CD4-positive, alpha-beta T cell treated with Interleukin-17A for 1 hour (primary cell): ENCODE measurements at places on chromosomes 13 and 19.
A peak's percentile ranks its signal among the peaks of the same experiment; 100 is the strongest.

- DNase-seq, result peak; percentile 52
Measured at GRCh38 chr19:55383279-55384130, 587 bp downstream of the TMEM238 start.

DNA sequence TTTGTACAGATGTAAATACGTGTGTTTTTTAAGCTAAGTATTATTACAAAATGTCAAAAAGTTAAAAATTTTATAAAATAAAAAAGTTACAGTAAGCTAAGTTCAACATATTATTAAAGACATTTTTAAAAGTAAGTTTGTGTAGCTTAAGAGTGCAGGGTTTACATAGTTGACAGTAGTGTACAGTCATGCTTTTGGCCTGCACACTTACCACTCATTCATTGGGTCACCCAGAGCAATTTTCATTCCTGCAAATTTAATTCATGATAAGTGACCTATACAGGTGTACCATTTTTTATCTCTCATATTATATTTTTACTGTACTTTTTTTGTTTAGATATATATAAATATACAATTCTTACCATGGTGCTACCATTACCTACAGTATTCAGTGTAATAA lies 769.9 kb upstream of the SLITRK6 start:
- DNase-seq, result no peak

DNA sequence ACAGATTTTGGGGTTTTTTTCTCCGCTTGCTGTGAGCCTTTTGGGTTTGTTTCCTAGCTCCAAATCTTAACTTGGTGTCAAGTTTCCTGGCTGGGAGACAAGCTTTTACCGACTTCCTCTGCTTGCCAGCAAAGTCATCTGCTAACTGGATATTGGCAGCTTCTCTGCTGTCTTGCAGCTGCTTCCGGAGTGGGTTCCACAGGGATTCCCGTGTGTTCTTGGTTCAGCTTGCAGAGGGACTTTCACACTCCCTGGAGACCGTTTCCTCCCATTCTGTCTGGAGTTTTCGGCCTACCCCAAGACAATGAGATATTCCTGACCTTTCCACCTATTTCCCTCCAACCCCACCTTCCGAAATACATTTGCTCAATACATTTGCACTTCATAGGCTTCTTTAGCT lies 2.2 kb upstream of the COLGALT1 start:
- DNase-seq, result no peak

- DNase-seq, result no peak
Measured at GRCh38 chr19:52474351-52475127, 21.2 kb downstream of the ZNF578 start.

DNA sequence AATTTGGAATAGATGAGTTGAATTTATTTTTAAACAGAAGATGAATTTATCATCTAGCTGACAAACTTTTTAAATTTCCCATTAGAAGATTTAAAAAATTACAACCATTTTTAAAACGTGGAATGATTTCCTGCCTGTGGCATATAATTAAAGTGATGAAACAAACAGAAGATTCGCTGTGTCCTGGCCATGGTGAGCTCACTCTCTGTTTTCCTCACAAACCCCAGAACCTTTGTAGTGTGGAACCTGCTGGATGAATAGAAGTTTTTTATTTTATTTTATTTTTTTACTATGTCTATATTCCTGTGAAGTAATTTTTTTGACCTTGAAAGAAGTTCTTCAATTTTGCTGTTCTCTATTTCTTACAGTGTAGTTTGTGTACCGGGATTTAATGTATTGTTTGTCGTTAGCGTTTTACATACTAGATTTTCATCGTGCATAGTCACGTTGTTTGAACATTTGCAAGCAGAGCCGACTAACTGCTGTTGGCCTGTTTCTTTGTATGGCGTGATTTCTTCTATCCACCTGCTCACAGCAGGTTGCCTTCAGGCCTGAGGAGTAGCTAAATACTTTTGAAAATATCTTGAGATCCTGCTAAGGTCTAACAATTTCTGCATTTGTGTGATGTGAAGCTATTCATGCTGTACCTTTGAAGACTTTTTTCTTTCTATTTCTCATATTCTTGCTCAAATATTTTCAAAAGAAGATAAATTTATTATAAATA lies 149.2 kb downstream of the GGACT start:
- no peak for DNase-seq

DNA sequence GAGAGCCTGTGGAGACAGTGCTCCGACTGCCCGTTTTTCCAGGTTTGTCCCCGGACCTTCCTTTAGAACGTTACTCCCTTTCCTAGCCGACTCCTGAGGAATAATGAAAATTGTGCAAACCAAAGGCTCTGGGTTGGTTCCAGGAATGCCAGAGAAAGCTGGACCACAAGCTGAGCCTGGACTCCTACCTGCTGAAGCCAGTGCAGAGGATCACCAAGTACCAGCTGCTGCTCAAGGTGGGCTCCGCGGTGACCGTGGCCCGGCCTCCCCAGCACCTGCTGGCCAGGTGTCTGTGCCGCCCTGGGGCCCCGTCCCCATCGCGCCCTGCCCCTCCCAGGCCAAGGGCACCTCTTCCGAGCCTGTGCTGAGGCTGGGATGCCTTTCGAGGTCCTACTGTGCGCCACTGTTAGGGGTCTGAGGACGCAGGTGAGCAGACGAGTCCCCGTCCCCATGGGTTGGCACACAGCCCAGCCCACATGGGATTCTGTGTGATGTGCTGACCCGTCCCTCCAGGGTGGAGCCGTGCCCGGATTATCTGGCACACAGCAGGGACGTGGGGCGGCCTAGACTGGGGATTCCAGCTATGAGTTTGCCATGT lies 20.5 kb upstream of the F7 start:
- no peak for DNase-seq

DNA sequence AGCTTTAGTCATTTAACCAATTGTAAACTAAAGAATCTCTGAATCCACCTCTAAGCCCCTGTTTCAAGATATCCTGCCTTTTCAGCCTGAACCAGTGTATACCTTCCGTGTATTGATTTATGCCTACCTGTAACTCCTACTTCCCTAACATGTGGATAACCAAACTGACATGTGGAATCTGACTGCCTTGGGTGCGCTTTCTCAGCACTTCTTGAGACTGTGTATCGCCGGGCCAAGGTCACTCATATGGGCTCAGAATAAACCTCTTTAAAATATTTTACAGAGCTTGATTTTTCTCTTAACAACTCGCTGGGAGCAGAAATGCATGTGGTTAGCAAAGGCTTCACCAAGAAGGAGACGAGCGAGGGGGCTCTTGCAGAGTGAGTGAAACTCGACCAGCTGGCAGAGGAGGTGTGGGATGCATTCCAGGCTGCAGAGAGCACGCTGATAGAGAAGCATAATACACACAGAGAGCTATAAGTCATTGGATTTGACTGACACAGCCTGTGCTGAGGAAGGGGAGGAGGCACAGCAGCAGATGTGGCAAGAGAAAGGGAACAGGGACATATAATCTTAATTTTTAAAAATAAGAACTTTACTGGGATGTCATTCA lies 268.2 kb upstream of the MAB21L1 start:
- DNase-seq, result no peak

DNA sequence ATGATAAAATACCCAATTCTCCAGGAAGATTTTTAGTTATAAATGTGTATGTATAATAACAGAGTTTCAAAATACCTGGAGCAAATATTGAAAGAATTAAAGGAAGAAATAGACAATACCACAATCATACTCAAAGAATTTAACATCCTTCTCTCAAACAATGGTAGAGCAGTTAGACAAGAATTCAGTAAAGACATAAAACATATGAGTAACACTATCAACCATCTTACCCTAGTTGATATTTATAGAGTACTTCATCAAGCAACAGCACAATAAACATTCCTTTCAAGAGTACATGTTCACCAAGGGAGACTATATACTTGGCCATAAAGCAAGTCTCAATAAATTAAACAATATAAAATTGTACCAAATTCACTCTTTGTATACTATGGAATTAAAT lies 108.4 kb downstream of the DLEU7 start:
- no peak for DNase-seq

- DNase-seq, result no peak
Measured at GRCh38 chr13:102825921-102826706, 19.7 kb upstream of the ERCC5 start.

DNA sequence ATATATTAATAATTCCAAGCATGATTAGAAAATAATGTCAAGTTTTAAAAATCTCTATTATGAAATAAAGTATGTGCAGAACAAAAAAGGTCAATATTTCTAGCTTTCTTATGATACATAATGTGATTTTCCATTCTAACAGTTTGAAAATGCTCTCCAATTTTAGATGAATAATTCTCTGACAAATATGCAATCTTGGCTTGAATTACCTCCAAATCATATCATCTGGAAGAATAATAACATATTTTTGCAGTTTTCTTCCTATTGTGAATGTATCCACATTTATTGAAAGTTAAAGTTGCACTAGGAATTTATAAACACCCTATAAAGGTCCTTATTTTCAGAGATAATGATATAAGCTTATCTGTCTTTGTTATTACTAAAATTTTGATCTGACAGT lies 548.5 kb upstream of the SLC10A2 start:
- no peak for DNase-seq

DNA sequence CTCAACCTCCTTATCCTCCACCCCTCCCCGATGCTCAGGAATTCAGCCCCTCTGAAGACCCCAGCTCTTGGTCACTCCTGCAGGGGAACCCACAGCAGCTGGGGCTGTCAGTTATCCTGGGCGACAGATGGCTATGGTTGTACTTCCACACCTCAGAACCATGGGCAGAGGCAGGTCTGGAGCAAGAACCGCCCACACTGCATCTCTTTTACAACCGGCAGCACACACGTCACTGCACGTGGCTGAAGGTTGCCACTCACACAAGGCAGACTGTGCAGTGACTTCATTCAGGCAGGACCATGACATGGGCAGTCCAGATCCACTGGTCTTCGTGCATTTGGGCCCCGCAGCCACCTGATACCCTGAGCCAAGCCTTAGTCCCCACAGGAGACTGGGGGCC lies 21.5 kb upstream of the SDHAF1 start:
- no peak for DNase-seq

- DNase-seq, result no peak
Measured at GRCh38 chr19:31444931-31445330, 95.7 kb upstream of the TSHZ3 start.

DNA sequence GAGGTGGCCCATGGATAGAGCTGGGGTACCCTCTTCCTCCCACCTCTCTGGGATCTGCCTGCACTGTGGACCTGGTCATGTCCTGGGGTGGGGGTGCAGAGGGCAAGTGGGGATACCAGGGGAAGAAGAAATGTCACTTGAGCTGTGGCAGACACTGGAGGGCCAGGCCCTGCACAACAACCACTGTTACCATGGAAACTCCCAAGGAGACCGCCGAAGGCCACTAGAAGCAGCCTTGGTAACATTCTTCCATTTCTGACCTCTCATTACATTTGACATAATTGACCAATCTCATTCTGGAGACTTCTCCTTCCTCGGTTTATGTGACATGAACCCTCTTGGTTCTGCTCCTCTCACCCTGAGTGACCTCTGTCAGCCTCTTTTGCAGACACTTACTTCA lies 179.9 kb upstream of the SERP2 start:
- no peak for DNase-seq

DNA sequence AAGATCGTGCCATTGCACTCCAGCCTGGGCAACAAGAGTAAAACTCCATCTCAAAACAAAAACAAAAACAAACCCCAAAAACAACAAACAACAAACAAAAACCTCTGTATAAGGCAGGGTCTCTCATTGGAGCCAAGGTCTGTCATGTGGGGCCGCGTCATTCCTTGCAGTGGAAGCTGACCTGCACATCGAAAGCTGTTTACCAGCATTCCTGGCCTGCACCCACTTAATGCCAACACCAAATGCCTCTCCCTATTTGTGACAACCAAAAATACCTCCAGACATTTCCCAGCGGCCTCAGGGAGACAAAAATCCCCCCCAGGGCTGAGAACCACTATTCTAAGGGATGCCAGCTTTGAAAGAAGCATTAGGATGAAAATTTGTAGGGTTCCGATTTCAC lies 1.2 kb downstream of the CPAMD8 start:
- DNase-seq, result no peak

GRCh38 chr19:51016798-51017683 lies 2.5 kb downstream of the KLK10 start:
- DNase-seq, result peak; percentile 44

DNA sequence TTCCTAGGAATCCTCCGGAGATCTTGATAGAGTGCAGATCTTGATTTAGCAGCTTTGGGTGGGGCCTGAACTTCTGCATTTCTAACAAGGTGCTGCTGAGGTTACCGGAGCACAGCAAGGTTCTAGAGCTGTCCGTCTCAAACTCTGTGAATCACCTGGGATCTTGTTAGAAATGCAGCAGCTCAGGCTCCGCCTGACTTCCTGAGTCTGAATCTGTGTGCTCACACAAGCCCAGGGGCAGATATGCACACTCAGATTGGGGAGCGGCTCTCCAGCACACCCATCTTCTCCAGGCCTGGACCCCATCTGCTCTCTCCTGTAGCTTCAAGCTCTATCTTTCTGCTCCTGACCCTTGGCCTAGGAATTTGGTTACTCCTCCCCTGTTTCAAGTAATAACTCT lies 3.5 kb upstream of the TEX26 start:
- DNase-seq, result no peak

- DNase-seq, result no peak
Measured at GRCh38 chr13:95570016-95570415, 17.5 kb downstream of the CLDN10 start.

GRCh38 chr13:75079226-75079625 lies 402.7 kb downstream of the TBC1D4 start:
- DNase-seq, result no peak

- no peak for DNase-seq
Measured at GRCh38 chr13:21348488-21349120, 110.5 kb downstream of the ZDHHC20 start.

GRCh38 chr19:34804115-34804514 lies 31.1 kb upstream of the ZNF599 start:
- no peak for DNase-seq

DNA sequence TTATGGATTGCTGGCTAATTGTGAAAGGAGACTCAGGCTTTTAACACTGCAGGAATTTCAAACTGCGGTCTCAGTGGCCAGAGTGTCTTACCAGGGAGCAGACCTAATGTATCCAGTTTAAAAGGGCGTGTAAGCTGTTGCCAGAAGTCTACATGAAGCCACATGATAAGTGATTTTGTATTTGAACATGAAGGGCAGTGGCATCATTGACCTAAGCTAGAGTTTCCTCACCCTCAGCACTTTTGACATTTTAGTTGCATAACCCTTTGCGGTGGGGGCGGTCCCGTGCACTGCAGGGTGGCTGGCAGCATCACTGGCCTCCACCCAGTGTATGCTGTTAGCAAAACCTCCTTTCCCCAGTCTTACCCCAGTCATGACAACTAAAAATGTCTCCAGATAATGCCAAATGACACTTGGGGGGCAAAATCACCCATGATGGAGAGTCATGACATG lies 23.7 kb upstream of the GPR18 start:
- peak; percentile 83 for DNase-seq

- no peak for DNase-seq
Measured at GRCh38 chr13:39897636-39898035, 242.2 kb downstream of the COG6 start.
